LHCN-M2 (cell line): ENCODE measurements at places on chromosomes 7 and 10. TPM values are rescaled to one million over a fixed set of nuclear protein-coding genes. Genes with fewer than 3 reads are reported as not detected.

- peak; percentile 77 for DNase-seq
Observed at GRCh38 chr7:129923709-129924108, 29.1 kb downstream of the UBE2H start.

GRCh38 chr10:118439824-118440223 lies 97.7 kb upstream of the FAM204A start:
- no peak for DNase-seq

GRCh38 chr10:71582019-71582418 lies 137.6 kb downstream of the C10orf105 start:
- peak; percentile 24 for DNase-seq

- DNase-seq, result no peak
Observed at GRCh38 chr10:125157505-125157904, 2.9 kb downstream of the CTBP2 start.

- peak; percentile 37 for DNase-seq
Observed at GRCh38 chr10:18689498-18689897, 30.3 kb downstream of the ARL5B start.

DNA sequence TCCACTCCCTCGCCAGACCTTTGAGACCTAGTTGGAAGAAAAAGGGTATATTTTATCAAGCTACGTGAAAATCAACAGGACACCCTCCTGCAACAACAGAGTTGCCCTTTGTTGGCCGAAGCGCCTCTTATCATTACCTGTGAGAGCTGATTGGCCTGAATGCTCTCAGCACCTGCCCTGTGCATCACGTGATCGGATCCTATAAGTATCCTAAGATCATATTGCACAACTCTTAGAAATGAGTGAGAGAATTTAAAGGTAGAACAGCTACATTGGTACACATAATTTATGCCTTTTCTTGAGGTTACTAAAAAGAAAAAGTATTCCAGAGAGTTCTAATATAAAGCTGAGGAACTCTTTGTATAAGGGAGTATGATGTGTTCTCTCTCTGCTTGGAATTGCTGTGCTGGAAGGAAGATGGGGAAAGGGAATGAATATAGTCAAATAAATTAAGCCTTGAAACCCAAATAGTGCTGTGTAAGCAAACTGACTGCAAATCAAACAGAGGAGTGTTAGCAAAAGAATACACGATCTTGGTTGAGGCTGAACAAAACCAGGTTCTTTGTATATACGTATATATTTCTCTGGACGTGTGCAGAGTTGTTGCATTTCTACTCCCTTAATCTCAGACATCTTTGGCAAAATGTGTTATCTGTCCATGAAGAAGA lies 69.3 kb downstream of the LRRC4 start:
- DNase-seq, result no peak

DNA sequence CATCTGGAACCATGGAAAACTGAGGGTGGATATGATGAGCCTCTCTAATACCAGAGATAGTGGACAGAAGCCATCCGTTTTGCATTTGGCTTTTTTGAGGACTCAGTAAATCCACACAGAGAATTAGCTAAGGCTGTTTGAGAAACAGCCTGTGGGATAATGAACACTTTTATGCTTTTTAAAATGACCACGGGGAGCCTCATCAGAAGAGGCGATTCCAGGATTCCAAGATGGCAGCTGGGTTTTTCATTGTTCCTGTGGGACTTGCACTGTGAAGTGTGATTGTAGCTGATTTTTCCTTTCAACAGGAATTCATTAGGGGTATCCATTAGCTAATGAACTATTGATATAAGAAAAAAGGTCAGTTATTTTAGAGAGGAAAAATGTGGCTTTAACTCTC lies 353.2 kb downstream of the AUTS2 start:
- no peak for DNase-seq

DNA sequence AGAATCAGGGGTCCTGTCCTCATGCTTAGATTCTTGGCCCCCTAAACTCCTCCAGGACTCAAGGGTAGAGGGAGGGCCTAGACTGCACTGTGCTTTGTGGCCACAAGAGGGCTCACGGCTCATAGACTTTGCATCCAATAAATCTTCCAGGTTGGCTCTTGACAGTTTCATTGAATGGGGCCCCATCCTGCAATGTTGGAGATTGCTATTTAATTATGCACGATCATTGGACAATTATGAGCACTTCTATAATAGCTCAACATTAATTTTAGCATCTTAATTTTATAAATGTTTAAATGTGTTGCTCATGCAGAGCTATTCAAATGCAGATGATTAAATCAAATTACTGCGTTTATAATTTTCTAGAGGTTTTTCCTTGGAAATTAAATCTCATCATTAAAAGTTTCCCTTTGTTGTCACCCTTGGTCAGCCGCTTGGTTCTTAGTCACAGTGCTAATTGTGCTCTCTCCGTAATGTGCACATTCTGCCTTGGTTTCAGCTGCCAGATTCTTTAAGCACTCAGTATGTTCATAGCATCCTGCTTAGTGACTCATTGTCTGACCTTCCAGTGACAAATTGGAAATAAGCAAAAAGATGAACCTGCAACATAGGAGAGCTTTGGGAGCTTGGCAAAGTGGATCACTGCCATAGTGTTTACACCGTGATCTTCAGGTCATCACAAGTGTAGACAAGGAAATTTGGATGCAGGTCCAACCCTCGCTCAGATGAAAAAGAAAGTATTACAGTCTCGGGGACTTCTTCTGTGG lies 33.4 kb upstream of the PLPP4 start:
- DNase-seq, result peak; percentile 45

Gene LRRC61
- not detected in 2 replicates for total RNA-seq

Gene PRRT4
- total RNA-seq, result 0.80 TPM in 1 of 2 replicates, not detected in the other

Gene CASP2
- total RNA-seq, result 20.8 and 21.5 TPM in 2 replicates

Gene GNAT3
- not detected in 2 replicates for total RNA-seq

Gene CARD11
- total RNA-seq, result not detected in 2 replicates
